Kidney (tissue), 22 donors: ENCODE measurements at places on chromosomes 1 and 21. TPM values are rescaled to one million over a fixed set of nuclear protein-coding genes. Genes with fewer than 3 reads are reported as not detected.

DNA sequence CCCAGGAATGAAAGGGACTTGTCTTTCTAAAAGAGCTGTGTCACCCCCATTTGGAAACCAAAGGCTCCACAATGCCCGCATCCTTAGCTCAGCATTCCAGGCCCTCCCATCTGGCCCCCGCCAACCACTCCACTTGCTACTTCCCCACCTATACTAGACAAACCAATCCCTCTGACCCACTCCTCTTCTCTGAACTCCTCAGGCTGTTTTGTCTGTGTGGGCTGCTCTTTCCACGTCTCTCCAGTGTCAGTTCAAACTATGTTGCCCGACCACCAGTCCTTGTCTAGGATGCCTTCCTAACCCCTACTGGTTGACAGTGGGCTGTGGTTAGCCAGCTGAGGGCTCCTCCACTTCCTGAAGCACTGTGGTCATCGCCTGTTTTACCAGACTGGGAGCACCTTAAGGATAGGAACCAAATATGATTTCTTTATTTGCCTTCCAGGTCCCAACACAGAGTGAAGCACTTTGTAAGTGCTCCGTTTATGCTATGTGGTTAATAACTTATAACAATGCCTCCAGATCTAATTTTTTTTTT, 8.1 kb upstream of the COA7 start:
- no peaks in the 10 kb centered on the region for H3K27me3 ChIP-seq
- no peak overlapping the region for H3K27ac ChIP-seq
- no peak for DNase-seq
- peaks cover 5% of the 10 kb centered on the region for H3K4me1 ChIP-seq

GRCh38 chr21:44844256-44844655, 26.4 kb upstream of the SUMO3 start:
- H3K27ac ChIP-seq, result no peak overlapping the region
- no peak overlapping the region for H3K4me3 ChIP-seq
- DNase-seq, result no peak
- peaks cover 8% of the 10 kb centered on the region for H3K4me1 ChIP-seq

DNA sequence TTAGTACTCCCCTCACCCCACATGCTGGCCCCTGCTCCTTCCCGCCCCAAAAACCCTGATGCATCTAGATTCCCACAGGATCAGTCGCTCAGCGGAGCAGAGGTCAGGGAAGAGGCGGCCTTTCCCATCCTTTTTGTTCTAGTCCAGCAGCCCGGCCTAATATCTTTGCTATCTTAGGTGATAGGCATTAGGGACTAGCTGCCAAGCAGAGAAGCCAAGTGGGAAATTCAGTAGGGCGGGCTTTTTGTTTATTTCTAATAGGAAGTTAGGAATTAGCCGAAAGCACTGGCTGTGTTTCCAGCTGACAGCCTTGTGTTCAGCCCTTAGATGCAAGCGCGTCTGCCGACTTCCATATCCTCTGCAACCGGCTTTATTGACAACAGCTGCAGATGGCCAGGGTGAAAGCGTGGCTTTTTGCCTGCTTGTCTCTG, 59.0 kb upstream of the BCAR3 start:
- H3K27me3 ChIP-seq, result no peaks in the 10 kb centered on the region
- H3K27ac ChIP-seq, result no peak overlapping the region
- H3K4me3 ChIP-seq, result no peak overlapping the region
- no peak for DNase-seq

DNA sequence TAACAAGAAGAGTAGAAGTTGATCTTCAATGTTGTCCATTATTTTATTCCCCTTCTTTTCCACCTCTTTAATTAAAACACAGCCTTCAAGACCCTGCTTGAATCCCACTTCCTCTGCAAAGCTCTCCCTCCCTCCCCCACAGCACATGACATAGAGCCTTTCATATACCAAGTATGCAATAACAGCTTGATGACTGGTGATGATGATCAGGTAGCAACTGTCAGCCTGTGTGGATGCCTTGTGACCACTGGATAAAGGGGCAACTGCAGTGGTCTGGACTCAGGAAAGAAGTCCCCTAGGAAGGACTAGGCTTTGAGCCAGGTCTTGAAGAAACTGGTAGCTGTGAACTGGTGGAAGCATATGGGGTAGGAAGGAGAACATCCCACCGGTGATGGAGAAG, 53.8 kb upstream of the PRDX6 start:
- no peaks in the 10 kb centered on the region for H3K27me3 ChIP-seq
- H3K27ac ChIP-seq, result no peak overlapping the region
- H3K4me3 ChIP-seq, result no peak overlapping the region
- peaks cover 5% of the 10 kb centered on the region for H3K4me1 ChIP-seq
- DNase-seq, result no peak
- H3K36me3 ChIP-seq, result no peaks in the 10 kb centered on the region

DNA sequence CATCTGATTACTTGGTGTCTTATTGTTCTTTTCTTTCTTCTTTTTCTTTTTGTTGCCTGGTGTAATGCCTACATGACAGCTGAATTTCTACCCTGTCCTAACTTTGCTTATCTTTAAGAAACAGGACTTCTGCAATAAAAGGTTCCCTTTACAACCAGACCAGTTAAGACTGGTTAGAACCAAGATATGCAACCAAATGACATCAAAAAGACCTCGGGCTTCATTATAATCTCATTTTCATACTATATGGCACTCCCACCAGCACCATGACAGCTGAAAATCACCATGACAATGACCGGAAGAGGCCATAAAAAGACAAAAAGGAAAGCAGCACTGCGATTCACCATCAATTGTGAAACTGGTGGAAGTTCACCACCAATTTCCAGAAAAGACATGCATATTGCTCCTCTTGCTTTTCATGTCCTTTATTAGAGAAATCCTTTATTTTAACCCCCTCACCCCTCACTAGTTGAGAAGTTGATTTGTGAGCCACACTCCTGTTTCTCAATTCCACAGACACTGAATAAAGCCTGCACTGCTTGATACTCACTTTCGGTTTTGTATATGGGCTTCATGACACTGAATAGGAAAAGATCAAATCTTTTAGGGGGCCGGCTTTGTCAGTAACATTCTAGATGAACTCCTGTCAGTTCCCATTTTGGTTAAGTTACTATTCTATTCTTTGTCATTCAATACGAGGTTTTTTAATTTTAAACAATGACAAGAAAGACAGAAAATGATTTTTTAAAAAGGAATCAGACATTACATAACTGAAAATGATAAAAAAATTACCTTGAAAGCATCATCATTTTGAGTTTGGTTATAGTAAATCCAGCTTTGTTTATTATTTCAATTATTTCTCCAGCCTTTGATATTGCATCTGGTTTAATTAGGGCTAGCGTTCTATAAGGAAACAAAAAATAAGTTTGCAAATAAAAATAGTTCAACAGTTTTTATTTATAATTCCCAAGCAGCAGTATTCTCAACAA, 58.1 kb downstream of the NME7 start:
- no peak overlapping the region for H3K27ac ChIP-seq
- H3K27me3 ChIP-seq, result no peaks in the 10 kb centered on the region
- no peak for DNase-seq
- no peak overlapping the region for H3K4me3 ChIP-seq
- H3K4me1 ChIP-seq, result no peaks in the 10 kb centered on the region

- no peak for DNase-seq
- no peaks in the 10 kb centered on the region for H3K4me1 ChIP-seq
- H3K27me3 ChIP-seq, result no peaks in the 10 kb centered on the region
- H3K27ac ChIP-seq, result no peak overlapping the region
- H3K4me3 ChIP-seq, result no peak overlapping the region
- H3K36me3 ChIP-seq, result no peaks in the 10 kb centered on the region
Observed at GRCh38 chr1:105260001-105260400, 1510.3 kb downstream of the AMY1C start.

DNA sequence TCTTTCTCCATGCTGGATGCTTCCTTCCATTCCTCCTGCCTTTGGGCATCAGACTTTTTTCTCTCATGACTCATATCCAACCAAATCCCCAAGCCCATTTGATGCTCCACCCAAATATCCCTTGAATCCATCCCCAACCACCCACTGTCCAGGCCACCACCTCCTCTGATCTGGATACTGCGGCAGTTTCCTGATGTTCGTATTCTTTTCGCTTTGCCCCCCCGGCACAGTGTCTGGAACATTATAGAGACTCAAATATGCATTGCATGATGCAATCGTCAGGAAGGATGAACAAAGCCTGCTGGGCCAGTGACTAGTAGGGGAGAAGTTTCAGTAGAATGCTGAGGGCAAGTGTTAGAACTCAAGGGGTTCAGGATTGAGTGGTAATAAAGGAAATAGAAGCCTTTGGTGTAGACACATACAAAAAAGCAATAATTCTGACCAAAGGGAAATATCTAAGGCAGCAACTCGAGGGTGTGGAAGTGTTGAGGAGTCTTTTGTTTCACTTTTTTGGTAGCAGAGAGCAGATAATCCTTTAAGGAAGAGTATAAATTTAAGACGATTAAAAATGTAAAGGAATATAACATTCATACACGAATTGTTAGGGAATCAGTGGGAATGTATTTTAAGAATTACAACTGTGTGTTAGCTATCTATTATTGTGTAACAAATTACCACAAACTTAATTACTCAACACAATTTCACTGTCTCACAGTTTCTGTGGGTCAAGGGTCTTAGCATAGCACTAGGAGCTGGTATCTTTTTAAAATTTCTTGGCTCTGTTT, 7.5 kb downstream of the S100A11 start:
- H3K4me3 ChIP-seq, result no peak overlapping the region
- H3K4me1 ChIP-seq, result no peaks in the 10 kb centered on the region
- H3K27me3 ChIP-seq, result no peaks in the 10 kb centered on the region
- DNase-seq, result no peak

DNA sequence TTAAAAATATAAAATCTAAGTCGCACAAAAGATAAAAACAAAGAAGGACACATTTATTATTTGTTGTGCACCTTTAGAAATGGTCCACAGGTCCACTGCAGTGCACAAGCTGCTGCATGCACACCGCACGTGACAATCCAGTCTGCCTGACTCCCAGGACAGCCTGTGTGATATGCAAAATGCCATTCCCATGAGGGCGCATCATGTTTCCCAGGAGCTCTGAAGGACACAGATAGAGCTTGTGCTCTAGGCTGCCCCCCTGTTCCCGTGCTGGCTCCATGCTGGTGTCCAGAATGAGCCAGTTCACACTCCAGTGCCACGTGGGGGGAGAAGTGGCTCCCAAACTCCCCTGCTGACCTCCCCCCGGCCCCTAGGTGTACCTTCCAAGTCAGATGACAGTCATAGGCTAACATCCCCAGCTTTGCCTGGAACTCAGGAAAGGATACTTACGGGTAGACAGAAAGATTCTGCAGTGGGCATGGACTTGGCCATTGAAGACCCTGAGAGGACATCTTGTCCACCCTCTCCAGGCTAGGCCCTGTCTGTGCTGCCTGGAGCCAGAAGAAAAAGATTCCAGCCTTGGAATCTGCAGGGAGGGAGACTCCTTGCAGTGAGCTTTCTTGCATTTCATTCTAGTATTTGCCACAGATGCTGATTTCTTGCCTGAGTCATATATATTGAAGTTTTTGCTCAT, 26.3 kb downstream of the RAB7B start:
- no peaks in the 10 kb centered on the region for H3K27me3 ChIP-seq
- H3K27ac ChIP-seq, result no peak overlapping the region
- no peak overlapping the region for H3K4me3 ChIP-seq
- DNase-seq, result peak; percentile 72
- no peaks in the 10 kb centered on the region for H3K4me1 ChIP-seq
- no peaks in the 10 kb centered on the region for H3K36me3 ChIP-seq

DNA sequence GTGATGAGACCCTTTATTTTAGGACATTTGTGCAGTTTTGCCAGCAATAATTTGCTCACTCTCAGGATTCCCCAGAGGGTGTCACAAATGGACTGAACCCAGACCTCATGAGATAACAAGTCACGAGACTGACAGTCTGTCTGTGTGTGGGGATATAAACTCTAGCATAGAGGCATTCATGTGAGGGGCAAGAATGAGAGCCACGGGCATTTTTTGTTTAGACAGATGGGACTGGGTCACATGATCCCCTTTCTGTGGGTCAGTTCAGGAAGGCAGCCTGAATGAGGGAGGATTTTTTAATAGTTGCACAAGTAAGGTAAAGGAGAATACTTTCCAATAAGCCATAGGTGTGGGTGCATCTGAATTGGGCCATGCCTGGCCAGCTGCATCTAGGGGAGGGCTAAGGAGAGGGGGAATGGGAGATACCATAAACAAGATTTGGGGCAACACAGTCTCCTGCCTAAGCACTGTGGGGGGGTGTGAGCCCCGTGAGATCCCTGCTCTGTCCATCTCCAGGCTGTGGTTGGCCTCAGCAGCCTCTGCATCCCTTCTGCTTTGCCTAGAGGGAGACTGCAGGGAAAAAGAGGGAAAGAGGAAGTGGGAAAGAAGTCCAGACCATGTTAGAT, 66.6 kb downstream of the NAV1 start:
- H3K4me3 ChIP-seq, result no peak overlapping the region
- no peaks in the 10 kb centered on the region for H3K4me1 ChIP-seq
- H3K27me3 ChIP-seq, result no peaks in the 10 kb centered on the region
- DNase-seq, result no peak

DNA sequence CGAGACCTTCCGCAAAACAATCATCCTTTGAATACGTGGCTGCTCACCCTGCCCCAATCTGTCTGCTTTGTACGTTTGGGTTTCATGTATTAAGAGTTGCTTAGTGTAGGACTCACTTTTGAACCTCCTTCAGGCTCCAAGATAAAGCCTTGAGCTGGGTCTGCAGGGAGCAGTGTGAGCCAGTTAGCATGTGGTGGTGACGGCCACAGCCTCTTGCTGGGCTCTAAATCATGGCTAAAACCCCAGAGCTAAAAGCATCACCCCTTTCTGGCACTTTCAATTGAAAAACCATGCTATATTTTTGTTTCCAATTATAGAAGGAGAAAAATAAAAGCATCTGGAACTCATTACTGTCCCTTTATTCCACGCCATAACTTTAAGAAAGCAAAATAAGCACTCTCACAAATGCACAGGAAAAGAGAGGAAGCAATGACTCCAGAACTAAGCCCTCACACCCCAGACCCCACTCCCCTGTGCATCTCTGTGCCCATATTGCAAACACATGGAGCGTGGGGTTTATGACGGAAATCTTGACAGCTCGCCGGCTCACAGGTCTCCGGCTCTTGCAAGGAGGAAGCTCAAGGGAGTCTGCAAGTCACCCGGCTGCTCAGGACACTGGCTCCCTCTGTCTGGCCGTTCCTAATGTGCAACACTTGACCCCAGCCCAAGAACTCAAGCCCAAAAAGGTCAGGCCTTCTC, 135.5 kb downstream of the MIS18A start:
- H3K36me3 ChIP-seq, result no peaks in the 10 kb centered on the region
- no peak overlapping the region for H3K27ac ChIP-seq
- DNase-seq, result peak; percentile 75
- no peaks in the 10 kb centered on the region for H3K27me3 ChIP-seq
- no peaks in the 10 kb centered on the region for H3K4me1 ChIP-seq
- no peak overlapping the region for H3K4me3 ChIP-seq

GRCh38 chr1:229570891-229571516, 12.5 kb upstream of the ABCB10 start:
- H3K27ac ChIP-seq, result no peak overlapping the region
- H3K4me1 ChIP-seq, result no peaks in the 10 kb centered on the region
- H3K4me3 ChIP-seq, result no peak overlapping the region
- DNase-seq, result no peak

- no peaks in the 10 kb centered on the region for H3K27me3 ChIP-seq
- H3K36me3 ChIP-seq, result peaks cover 2% of the 10 kb centered on the region
- peak overlapping the region; percentile 61 for H3K27ac ChIP-seq
- no peak overlapping the region for H3K4me3 ChIP-seq
- DNase-seq, result no peak
Observed at GRCh38 chr1:156464825-156465452, 35.6 kb downstream of the MEF2D start.

SPRR2E gene
- not detected for polyA plus RNA-seq

CD84 gene
- 0.30 TPM for polyA plus RNA-seq

INAVA gene
- polyA plus RNA-seq, result 22.1 TPM

TSPEAR gene
- 0.09 TPM for polyA plus RNA-seq

ZNF648 gene
- polyA plus RNA-seq, result not detected

KLF17 gene
- polyA plus RNA-seq, result not detected

B3GALT5 gene
- 0.24 TPM for polyA plus RNA-seq
